ENCODE measurements at places on chromosomes 3 and 15.

GRCh38 chr15:97984157-97984556, 23.7 kb downstream of the ARRDC4 start:
- DNase-seq: no peak

- no peak for DNase-seq
Observed at GRCh38 chr3:4515916-4516579, 22.9 kb downstream of the ITPR1 start.

DNA sequence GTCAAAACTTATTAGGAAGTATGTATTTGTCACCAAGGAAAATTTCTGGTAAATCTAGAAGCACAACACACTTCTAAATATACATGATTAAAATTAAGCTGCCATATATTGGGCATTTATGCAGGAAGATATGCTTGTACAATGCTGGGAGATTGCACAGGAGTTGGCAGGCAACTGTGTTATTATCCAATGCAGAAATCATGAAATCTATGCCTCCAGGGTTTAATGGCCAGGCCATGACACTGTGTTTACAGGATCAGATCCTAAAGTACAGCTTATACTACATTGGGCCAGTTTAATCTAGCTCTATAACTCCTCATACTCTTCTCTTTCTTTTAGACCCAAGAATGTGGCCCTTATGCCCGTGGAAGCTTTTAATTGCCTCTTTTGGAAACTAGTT, 391.4 kb upstream of the DPH6 start:
- DNase-seq: no peak

DNA sequence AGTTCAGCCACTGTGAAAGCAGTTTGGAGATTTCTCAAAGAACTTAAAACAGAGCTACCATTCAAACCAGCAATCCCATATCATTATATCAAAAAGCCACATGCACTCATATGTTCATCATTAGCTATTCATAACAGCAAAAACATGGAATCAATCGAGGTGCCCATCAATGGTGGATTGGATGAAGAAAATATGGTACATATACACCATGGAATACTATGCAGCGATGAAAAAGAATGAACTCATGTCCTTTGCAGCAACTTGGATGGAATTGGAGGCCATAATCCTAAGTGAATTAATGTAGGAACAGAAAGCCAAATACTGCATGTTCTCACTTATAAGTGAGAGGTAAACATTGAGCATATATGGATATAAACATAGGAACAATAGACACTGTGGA, 32.1 kb downstream of the IMPG2 start:
- no peak for DNase-seq

DNA sequence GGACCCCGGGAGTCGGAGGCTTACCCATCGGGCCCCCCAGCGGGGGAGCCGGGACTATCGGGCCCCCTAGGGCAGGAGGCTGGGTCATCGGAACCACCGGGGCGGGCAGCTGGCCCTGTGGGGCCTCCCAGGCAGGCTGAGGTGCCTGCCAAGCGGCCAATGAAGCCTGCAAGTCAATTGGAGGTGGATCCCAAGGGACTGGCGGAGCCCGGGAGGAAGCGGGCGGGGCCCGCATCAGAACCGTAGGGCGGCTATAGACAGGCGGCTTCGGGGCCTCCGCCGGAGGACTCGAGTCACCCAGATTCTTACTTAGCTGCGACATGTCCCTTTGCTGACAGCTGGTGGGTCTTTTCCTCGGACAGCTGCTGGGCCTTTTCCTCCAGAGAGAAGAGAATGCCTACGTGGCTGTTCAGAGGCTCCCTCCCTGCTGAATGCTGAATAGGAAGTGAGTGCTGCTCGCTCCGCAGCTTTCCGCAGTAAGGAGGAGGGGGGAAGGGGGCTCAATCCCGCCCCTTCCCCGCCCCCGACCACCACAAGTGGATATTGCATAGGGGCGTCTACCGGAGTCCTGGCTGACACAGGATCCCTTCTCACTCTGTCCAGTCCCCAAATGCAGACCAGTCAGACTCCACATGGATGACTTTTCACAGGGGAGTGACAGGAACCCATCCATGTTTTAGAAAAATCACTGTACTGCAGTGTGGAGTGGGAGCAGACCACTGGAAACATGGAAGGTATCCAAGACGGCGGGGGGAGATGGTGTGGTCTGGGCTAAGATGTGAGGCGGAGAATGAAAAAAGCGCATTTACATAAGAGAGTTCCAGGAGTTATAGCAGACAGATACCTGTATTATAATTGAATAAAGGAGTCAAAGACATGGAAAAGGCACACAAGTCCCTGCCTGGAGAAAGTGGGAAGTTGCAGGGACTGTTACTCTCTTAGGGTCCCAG, at the start of gene MAGEL2:
Gene MAGEL2 (minus strand): TSS at position 447 of the 950 bp plus-strand sequence. CDS start 125 bp downstream, at position 322.
- DNase-seq: no peak

- peak; percentile 42 for DNase-seq
Observed at GRCh38 chr3:63349583-63350573, 71.8 kb downstream of the SYNPR start.

- no peak for DNase-seq
Observed at GRCh38 chr3:127166501-127167065, 26.3 kb upstream of the PRR23E start.

GRCh38 chr15:55714064-55714463, 28.9 kb downstream of the PRTG start:
- no peak for DNase-seq

GRCh38 chr15:90191344-90191687, 9.8 kb upstream of the SEMA4B start:
- DNase-seq: no peak

DNA sequence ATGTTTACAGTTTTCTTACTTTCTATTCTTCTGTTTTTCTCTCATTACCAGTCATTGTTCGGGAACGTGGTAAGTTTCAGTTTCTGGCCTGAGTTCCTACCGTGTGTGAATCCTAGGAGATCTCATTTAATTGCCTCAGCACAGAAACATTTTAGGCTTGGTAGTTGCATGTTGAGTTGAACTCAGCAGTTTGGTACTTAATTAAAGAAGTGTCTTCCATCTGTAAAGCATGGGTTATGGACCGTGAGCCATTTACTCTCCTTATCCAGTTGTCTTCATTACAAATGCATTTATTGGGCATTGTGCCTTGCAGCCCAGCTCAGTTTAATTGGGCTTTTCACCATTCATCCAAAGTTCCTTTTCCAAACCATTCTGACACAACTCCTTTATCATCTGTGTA, 142.1 kb upstream of the CHRM5 start:
- DNase-seq: no peak

DNA sequence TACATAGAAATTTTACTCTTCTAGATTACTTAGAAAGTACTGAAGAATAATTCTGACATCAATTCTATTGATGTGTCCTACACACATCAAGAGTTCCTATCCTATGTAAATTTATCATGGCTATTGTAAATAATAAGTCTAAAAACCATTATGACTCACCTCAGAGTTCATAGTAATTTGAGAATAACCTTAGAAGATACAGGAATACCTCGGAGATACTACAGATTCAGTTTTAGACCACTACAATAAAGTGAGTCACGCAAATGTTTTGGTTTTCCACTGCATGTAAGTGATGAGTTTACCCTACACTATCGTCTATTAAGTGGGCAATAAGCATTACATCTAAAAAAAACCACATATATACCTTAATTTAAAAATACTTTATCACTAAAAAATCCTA, 74.8 kb downstream of the NR1I2 start:
- no peak for DNase-seq

DNA sequence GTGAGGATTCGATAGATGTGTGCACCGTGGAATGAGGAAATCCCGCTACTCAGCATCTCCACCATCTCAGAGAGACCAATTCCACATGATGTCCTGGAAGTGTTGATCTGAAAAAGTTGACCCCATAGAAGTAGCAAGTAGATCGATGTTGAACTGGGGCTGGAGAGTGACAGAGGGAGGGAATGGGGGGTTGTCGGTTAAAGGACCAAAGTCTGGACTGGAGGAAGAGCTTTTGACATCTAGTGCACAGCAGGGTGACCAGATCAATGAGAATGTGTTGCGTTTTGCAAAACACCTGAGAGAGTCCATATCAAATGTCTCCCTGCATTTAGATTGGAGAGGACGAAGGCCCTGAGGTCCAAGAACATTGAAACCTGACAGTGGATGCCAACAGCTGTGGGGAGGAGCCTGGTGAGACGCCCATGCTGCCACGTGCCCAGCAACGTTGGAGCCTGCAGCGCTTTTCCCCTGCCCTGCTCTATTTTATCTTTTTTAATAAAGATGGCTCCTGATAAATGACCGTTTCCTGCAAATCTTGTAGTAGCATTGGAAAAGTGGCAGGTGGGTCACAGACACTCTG, 30.1 kb upstream of the RPL32 start:
- DNase-seq: no peak

GRCh38 chr3:4841776-4842440, 137.3 kb upstream of the BHLHE40 start:
- DNase-seq: peak; percentile 46

- peak; percentile 56 for DNase-seq
Observed at GRCh38 chr3:114411811-114412803, 118.3 kb downstream of the TIGIT start.

GRCh38 chr3:86982883-86983282, 8.1 kb downstream of the VGLL3 start:
- no peak for DNase-seq

DNA sequence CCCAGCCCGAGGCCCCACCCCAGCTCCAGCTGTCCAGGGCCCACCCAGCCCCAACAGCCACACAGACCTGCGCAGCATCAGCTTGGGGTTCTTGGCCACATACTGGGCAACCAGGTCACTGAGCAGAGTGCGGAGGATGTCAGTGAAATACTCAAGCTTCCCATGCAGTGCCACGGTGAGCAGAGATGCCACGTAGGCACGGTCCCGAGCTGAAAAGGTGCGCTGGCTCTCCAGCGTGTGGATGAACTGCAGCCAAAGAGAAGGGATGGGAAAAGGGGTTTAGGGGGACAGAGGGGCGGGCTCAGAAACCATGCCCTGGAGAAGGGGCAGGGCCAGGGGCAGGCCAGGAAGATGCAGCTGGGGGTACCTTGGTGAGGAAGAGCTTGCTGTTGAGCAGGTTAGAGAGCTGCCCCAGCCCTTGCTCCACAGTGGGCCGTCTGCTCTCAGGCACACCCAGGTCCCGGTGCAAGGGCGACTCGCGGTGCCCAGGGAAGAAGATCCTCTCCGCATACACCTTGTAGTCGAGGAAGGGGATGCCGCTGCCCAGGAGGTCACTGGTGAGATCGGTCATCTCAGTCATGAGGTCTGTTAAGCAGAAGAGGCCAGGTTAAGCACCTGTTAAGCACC, 17.4 kb downstream of the PLXNB1 start:
- no peak for DNase-seq

- DNase-seq: no peak
Observed at GRCh38 chr15:63475707-63476106, 28.7 kb upstream of the USP3 start.

DNA sequence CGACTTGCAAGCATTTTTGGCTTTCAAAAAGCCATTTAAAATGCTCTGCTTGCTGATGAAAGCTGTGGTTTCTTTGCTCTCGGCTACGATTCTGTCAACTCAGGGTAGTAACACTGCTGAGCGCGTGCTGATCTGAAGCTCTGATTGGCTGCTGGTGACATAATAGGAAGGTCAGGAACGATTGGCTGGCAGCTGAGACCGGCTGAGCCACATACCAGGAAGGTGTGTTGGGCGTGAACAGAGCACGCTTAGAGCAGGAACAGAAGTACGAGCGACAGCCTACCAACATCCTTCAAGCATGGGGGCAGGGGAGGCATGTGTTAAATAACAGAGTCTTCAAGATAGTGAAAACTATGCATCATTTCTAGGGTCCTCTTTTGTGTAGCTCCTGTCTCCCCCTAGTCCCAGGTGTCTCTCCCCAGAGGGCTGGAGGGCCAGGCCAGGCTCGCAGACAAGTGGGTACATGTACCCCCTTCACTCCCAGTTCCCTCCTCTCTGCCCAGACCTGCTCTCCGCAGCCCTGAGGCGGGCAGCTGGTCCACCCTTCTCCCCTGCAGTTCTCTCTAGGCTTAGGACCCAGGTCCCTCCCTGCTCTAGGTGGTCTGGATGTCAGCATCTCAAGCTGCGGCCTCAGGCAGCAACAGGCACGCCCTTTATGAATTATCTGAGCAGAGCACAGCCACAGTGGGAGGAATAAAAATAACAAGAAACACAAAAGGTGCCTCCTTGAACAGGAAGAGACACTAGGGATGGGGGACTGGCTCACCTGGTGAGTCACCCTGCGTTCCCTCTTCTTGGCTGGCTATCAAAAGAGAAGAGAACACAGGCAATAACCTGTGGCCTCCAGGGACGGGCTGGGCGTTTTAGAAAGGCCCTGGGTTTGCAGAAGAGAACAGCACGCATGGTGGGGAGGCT, 76.0 kb downstream of the TAMM41 start:
- peak; percentile 91 for DNase-seq

DNA sequence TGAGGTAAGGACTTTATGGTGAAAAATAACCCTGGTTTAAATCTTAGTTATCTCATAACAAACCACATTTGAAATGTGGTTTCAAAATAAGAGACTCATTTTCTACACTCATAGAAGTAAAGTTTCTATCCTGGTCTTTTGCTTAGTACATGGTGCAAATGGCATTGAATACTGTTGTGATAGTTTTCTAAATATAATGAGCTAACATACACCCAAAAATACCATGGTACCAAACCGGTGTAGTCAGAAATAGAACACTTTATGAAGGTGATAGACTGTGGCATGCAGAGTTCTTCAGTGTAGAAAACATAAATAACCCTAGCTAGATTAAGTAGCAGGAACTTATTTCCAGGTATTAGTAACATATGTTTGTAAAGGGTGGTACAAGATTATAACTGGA, 629.4 kb downstream of the PLOD2 start:
- no peak for DNase-seq

GRCh38 chr15:40242601-40243000, 3.7 kb downstream of the PAK6 start:
- DNase-seq: no peak

DNA sequence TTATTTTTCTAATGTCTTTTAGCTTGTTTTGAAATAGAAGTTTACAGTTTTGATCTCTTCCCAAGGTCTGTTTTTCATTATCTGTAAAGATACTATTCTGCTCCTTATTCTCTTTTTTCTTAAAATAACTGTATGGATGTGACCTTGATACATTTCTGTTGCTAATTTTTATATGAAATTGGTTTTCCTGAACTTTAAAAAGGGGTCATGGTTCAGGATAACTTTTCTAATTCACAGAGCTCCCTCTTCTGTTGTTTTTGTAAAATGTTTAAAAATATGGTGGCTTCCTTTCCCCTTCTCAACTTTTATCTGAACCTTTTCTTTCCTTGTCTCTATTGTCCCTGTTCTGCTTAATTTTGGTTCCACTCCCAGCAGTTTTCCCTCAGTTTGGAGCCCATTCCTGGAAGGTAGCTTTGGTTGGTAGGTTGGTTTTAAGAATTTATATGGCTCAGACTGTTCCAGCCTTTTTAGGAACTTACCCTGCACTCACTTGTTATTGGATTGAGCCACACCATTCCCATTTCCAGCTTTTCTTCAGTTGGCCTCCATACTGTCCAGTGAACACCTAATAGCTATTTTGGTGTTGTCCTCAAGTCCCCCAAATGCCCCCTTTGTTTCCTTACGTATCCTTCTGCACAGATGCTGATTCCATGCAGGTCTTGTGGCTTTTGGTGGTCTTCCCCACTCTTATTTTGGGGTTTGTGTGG, 70.3 kb downstream of the SLMAP start:
- DNase-seq: no peak

- peak; percentile 26 for DNase-seq
Observed at GRCh38 chr15:30859091-30859874, 44.4 kb upstream of the FAN1 start.

Data from activated CD4-positive, alpha-beta T cell treated with anti-CD3 and anti-CD28 coated beads, Interleukin-2, amount 50 U/mL, for 16 hours (primary cell).